T-helper 9 cell (primary cell): ENCODE measurements at places on chromosomes 16 and 17.

GRCh38 chr16:76532188-76532973 lies 255.2 kb downstream of the CNTNAP4 start:
- no peak for DNase-seq

GRCh38 chr17:61331886-61332285 lies 67.8 kb upstream of the TBX2 start:
- no peak for DNase-seq

DNA sequence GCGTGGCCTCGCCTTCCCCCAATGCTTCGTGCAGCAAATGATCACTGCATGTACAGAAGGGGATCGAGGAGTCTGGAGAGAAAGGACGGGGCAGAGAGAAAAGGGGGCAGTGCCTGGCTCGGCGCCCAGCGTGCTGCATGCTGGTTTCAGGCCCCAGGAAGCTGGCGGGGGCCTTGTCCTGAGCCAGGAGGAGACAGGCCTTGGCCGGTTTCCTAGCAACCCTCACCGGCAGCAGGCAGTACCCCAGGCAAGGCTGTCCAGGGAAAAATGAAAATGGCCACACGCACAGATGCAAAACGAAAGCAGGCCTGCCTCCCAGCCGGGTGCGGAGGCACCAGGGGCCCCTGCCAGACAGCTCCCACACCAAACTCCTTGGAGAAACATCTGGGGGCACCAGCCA lies 126.3 kb downstream of the ZFHX3 start:
- DNase-seq: no peak

DNA sequence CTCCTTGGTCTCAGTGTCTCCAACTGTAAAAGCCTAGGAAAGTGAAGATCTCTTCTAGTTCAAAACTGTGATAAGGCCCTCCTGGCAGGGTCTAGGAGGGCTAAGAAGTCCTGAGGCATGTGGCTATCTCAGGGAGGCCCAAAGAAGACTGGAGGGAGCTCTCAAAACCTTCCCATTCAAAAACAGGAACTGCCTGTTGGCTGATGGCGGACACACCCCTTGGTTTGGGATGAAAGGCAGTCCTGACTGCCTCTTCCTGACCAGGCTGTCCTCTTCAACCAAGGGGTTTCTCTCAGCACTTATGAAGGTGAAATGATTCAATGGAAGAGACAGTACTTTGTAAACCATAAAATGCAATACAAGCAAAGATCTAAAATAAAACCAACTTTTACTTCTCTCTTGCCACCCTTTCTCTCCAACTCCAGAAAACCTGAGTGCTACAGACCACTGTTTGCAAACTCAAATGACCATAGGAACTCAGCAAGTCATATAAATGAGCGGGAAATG lies 4.7 kb downstream of the ZNF764 start:
- DNase-seq: no peak

DNA sequence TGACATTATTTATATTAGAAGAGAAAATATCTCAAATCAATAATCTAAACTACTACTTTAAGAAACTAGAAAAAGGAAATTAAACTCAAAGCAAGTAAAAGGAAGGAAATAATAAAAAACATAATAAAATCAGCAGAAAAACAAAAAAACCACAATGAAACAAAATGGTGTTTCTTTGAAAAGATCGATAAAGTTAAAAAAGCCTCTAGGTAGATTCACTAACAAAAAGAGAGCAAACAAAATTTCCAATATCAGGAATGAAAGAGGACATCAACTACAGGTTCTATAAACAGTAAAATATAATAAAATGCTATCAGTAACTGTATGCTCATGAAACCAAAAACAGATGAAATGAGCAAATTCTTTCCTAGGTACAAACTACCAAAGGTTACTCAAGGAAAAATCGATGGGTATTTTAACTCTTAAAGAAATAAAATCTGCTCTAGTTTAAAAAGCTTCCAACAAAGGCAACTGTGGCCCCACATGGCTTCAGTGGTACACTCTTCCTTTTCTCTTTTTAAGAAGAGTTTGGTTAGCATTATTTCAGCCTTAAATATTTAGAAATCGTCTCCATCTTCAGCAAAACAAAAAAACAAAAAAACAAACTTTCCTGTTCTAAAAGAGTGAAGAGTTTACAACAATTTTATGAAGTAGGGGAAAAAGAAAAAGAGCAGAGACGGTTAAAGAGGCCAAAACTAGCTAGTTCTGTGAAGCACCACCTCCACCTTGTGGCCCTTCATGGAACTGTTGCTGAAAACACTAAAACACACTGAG lies 102.2 kb downstream of the TRIM37 start:
- DNase-seq: peak; percentile 63

- no peak for DNase-seq
These were observed 27.3 kb downstream of the CIBAR2 start for GRCh38 chr16:85084841-85085510.

DNA sequence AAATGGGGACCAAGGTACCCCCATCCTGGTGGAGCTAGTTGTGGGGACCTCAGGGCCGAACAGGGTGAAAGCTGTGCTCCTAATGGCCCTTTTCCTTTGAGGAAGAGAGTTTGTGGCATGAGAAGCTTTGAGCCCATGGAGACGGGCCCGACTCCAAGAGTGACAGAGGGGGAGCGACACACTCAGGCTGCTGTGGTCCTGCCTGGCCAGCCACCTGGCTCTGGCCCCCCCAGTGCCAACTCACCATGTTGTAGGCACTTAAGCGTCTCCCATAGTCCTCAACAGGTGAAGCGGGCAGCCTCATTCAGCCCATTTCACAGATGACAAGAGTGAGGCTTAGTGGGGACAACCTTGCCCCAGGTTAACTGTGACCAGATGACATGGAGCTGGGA lies 1.6 kb downstream of the IL21R start:
- no peak for DNase-seq

- DNase-seq: no peak
These were observed 508.7 kb downstream of the KCNJ2 start for GRCh38 chr17:70677783-70678647.

GRCh38 chr16:76612497-76612896 lies 335.3 kb downstream of the CNTNAP4 start:
- DNase-seq: no peak

DNA sequence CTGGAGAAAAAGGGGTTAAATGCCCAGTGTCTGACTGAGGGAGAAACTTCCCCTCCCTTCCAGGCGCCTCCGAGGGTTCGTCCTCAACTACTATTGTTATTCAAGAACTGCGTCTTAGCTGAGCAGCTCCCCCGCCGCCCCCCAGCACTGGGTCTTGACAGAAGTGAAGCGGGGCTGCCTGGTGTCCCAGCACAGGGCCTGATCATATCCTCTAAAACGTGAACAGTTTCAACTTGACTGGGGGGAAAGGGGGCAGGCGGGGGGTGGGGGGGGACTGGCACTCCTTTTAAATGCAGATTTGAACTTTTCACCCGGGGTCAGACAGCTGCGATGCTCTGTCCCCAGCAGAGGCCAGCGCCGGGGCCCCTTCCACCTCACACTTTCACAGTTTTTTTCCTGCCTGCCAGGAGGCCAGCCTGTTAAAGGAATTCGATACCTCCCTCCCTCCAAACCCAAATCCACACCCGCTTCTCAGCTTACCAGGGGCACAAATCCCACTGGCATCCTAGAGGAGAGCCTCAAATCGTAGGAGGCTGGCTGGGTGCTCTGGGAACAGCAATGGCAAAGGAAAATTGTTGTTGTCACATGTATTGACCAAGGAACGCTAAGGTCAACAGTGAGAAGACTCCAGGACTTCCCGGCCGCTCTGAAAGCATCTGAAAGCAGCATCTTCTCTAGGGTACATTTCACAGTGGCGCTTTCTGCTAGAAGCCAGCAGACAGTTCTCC lies 14.5 kb downstream of the ZFHX3 start:
- no peak for DNase-seq

GRCh38 chr17:80289616-80290015 lies 29.0 kb downstream of the RNF213 start:
- no peak for DNase-seq

DNA sequence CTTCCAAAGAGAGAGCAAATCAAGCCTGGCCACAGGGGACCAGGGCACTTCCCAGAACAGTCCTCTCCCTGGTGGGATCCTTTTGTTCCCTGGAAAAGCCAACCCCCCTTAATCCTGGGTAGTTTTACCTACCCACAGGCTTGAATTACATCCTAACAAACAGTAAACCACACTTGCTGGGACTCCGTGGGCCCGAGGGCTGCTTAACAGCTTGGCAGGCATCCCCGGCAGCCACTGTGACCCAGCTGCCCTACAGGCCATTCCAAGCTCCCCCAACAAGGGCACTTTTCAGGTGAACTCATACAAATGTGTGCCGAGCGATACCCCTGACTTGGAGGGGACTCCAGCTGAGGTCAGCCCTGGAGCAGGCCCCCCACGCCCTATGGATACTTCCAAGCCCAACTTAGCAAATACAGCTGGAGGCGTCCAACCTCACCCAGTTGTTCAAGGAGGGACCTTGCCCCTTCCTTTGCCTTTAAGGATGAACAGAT lies 26.4 kb downstream of the ADCY9 start:
- no peak for DNase-seq

- no peak for DNase-seq
These were observed 20.2 kb downstream of the CRISPLD2 start for GRCh38 chr16:84839956-84840355.

GRCh38 chr16:66473654-66474519 lies 46.8 kb downstream of the BEAN1 start:
- DNase-seq: no peak

GRCh38 chr17:43907998-43908721 lies 824 bp upstream of the MPP2 start:
- DNase-seq: peak; percentile 36

DNA sequence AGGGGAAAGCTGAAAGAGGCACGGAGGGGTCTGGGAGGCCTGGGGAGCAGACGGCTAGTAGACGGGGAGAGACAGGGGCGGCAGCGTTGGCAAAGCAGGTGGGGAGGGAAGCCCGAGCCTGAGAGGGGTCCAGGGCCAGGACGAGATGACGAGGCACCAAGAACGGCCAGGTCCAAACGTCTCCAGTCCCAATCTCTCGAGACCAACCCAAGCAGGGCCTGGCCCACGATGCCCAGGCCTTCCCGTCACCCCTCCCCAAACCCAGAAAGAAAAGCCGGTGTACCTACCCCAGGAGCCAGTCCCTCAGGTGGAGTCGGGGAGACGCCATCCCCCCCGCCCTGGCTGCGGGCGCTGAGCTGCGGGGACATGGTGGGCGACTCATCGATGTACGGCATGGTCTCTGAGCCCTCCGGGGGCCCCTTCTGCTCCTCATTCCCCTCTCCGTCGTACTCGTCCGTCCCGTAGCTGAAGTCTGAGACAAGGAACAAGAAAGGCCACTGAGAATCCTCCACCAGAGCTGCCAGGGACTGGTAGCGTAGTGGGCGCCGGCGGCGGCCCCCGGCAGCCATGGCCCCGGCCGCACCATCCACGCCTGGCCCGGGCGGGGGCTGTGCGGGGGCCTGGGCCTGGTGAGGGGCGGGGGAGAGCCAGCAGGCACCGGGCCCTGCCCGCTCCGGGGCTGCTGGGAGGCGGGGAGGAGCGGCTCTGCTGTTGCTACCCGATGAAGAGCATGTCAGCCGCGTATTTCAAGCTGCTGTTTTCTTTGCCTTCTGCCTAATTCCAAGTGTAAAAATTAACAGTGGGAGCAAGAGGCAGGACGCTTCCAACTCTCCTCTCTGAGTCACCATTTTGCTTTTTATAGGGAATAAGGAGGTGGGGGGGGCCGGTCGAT lies 54.6 kb downstream of the ABR start:
- no peak for DNase-seq

DNA sequence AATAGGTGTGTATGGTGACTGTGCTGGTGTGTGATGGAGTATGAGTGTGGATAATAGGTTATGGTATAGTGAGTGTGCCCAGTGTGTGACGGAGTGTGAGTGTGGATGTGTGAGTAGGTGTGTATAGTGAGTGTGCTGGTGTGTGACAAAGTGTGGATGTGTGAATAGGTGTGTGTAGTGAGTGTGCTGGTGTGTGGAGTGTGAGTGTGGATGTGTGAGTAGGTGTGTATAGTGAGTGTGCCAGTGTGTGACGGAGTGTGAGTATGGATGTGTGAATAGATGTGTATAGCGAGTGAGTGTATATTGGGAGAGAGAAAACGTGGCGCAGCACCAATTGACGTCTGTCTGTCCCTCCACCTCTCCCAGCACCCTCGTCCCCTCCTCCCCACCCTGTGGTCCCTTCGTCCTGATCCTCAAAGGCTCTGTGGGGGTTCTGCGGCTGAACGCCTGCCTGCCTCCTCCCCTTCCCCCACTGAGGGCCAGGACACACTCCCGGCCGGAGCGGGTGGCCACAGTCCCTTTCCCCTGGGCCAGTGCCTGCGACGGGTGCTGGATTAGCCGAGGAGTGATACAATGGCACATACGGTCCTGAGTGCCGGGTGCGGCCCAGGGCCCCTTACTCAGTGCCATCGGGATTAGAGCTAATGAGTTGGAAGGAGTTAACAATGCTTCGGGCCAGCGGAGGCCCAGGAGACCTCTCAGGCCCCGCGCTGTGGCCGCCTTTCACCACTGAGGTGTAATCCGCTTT lies 160.0 kb downstream of the MRM1 start:
- DNase-seq: no peak

GRCh38 chr17:42685831-42686230 lies 3.5 kb downstream of the CNTNAP1 start:
- DNase-seq: no peak

DNA sequence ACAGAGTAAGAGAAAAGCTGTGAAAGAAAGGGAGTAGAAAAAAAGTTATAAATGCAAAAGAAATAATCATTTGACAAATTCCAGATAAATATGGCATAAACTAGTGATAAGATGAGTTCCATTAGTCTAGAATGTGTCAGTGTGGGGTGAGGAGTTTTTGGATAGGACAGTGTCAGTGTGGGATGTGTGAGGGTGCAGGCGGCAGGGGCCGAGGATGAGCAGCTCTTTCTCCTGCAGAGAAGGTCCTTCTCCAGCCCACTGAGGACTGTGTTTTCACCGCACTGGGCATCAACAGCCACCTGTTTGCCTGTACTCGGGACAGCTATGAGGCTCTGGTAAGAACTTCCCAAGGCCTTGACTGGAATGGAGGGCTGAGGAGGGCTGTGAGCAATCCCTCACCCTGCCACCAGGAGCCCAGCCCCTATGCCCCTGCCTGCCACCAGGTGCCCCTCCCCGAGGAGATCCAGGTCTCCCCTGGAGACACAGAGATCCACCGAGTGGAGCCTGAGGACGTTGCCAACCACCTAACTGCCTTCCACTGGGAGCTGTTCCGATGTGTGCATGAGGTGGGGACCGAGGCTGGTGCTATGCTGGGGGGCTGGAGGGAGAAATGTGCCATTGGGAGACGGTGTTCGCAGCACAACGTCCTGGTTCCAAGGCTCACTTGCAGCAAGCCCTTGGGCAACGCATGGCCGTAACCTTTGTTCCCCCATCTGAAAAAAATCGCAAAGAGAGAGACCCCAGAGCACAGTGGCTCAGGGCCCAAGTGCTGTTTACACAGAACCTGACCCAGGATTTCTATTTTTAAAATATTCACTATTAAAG lies 13.1 kb downstream of the RAPGEFL1 start:
- peak; percentile 13 for DNase-seq
